ENCODE measurements at places on chromosomes 5 and 9.

- DNase-seq = no peak
Measured at GRCh38 chr5:80591352-80591751, 21.3 kb upstream of the ANKRD34B start.

- DNase-seq = no peak
Measured at GRCh38 chr5:124544366-124545055, 201.9 kb downstream of the ZNF608 start.

DNA sequence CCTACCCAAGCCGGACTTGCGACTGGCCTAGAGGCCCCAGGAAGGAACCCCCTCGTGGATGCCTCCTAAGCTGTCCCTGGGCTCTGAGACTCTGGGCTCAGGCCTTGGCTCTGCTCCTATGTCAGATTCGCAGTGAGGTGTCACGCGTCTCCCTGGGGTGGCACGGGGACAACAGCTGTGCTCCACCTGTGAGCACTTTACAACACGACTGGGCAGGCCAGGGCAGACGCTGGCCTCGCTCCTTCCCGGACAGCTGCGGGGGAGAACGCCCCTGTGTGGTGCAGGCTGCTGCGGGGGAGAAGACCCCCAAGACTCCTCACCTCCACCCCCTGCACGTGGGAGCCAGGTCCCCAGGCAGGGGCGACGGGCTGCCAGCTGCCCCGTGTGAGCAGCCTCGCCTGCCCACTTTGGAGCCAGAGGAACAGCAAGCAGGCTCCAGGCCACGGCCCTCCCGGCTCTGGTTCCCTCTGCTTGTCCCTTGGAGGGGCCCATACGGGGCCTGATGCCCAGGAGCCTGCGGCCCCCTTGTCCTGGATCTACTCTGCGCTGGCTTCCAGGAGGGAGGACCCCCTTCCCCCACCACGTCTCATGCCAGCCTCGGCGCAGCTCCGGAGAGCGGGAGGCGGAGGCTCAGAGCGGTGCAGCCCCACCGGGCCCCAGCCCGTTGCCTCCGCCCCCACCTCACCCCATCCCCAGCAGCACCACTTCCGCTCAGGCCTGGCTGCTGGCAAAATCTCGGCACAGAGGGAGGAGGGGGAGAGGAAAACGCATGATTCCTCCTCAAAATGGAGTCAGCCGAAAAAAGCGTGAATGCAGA, 36.0 kb downstream of the SARDH start:
- peak; percentile 49 for DNase-seq

DNA sequence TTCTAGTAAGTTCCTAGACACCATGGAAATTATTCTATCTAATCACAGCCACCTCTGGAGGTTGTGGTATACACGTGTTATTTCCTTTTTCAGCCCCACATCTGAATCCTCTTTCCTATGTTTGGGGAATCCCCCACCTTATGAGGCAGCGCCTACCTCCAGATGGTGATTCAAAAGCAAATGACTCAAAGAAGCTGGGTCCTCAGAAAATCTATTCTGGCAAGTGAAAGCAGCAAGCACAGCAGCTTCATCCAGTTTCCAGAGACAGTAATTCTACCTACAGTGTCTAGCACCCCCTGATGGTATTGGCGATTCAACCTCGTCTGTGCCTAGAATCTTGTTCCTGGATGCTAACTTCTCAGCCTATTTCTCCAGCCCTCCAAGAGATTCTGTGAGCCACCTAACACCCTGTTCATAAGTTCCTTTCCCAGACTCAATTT, 43.0 kb downstream of the STRBP start:
- DNase-seq = peak; percentile 39

GRCh38 chr5:76542887-76543690, 80.1 kb downstream of the F2RL2 start:
- DNase-seq = peak; percentile 59

DNA sequence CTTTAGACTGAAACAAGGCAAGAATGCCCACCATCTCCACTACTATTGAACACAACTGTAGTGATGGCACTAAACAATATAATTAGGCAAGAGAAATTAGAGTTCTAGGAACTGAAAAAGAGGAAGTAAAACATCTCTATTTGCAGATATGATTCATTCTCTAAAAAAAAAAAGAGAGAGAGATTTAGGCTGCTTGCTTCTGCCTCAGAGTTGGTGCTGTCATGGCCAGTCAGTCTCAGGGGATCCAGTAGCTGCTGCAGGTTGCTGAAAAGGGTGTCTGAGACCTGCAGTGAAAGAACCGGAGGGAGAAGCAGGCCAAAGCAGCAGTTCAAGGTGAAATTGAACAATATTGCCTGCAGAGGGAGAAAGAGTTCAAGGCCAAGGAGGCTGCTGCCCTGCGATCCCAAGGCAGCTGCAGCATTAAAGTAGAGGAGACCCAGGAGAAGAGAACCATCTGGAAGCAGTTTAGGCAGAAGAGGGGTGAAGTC, 72.5 kb downstream of the AP3B1 start:
- DNase-seq = no peak

- no peak for DNase-seq
Measured at GRCh38 chr9:121607434-121608167, 43.8 kb upstream of the DAB2IP start.

DNA sequence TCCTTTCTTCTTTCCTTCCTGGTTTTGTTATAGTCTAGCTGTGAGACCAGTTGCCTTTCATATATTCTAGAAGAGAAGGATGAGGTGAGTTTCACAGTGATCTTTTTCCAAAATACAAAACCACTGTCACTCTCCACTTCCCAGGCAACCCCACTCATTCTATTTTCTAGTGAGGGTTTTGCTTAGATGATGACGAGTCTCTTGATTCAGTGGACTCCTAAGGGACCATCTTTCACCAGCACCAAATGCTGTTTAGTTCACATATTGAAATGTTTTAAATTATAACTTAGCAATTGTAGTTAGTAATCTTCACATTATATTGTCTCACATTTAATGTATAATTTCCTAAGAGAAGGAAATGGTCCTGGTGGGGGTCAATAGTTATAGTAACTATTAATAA, 25.2 kb downstream of the PIK3R1 start:
- DNase-seq = no peak

DNA sequence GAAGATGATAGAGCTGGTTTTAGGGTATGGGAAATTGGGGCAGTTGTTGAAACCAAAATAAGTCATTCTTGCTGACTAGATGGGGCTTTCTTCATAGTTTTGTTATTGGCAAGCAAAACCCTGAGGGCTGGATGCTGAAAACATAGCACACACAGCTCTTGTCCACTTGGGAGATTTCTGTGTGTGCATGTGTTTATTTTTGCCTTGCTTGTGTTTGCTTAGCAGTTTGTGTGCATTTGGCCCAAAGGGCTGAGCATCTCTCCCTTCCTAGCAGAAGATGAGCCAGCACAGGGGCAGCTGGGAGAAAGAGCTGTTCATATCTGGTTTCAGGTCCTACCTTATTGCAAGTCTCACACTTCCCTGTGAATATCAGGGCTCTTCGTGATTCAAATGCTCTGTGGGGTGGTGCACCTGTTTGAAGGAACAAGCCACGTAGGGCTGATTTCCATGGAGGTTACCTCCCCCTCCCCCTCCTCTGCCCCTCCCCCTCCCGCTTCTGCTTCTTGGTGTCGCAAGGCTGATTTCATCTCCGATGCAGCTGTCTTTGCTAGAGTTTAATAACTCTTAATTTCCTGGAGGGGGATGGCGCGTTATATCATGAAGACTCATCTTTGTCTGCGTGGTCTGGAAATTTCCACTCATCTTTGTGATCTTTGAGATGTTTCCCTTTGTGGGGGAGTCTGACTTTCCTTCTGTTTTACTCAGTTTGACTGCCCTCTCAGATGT, 296.5 kb downstream of the ARHGAP26 start:
- peak; percentile 17 for DNase-seq

DNA sequence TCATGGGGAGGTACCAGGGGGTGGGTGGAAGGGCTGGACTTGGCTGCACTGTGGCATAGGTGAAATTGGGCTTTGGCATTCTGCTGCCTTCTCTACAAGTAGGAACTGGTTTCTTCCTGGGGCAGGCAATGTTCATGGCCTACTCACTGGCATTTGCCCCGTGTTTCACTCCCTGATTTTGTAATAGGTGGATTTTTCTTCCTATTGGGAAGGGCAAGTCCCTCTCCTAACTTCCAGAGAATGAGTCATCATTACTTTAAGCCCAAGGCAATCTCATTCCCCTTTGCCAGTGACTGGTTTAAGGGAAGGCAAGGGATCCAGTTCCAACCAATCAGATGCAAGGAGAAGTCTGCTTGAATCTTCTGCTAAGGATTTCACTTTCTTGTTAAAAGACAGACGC, 67.9 kb upstream of the ANKRD55 start:
- DNase-seq = no peak

DNA sequence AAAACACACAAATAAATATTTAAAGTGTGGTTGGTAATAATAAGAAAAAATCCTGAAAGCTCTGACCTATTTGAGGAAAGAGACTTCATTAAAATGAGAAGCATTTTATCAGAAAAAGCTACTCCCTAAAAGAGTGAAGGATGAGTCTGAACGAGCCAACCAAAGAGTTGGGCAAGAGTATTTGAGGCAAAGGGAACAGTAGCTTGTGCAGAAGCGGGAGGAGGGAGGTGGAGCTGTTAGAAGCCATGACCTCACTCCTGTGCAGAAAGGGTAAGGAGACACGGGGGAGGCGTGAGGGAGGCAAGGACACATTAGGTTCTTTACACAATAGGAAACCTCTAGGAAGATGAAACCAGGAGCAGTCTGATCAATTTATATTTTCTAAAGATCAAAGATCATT, 29.4 kb downstream of the SH3RF2 start:
- DNase-seq = no peak

DNA sequence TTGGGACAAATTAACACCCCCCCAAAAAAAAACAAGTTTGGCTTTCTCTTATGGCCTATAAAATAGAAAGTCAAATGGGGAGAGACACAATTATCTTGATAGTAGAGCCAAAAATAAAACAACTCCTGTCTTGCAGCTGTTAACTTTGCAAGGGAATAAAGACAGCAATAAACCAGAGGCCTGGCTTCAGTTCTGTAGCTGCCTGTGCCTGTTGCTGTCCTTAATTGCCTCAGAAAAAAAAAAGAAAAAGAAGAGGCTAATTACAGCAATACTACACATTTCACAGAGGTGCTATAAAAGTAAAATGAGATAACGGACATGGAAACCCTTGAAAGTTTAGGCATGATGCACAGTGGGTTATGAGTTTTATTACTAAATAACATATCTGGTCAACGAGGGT, 170.7 kb upstream of the IRX1 start:
- DNase-seq = no peak

- no peak for DNase-seq
Measured at GRCh38 chr5:103327451-103327850, 68.9 kb downstream of the MACIR start.

- no peak for DNase-seq
Measured at GRCh38 chr5:114148253-114148652, 213.6 kb upstream of the KCNN2 start.
